ENCODE measurements at places on chromosomes 3 and 15.

GRCh38 chr3:129954514-129954913 is 20.0 kb upstream of the TRH start:
- DNase-seq = no peak

- DNase-seq = no peak
These were observed 96.4 kb upstream of the NANOGP8 start for GRCh38 chr15:35181538-35181937.

- no peak for DNase-seq
These were observed 438.1 kb downstream of the NAALADL2 start for GRCh38 chr3:175297216-175297615.

DNA sequence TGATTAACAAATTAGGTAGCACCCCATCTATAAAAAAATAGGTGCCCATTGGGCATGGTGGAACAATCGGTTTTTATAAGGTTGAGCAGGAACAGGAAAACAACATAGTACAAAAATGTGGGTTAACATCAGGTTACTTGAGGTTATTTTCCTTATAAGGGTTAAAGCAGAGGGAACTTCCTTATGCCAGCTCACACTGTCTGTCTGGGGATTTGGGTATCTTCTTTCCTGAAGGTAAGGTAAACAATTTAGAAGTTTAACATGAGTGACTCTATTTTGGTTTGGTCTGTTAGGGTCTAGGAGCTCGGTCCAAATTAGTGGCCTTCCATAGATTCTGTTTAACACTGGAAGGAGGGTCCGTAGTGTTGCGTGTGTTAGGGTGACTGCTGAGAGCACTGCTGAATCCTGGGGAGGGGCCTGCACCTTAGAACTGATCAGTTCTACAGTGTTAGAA is 14.7 kb downstream of the CHD2 start:
- no peak for DNase-seq

DNA sequence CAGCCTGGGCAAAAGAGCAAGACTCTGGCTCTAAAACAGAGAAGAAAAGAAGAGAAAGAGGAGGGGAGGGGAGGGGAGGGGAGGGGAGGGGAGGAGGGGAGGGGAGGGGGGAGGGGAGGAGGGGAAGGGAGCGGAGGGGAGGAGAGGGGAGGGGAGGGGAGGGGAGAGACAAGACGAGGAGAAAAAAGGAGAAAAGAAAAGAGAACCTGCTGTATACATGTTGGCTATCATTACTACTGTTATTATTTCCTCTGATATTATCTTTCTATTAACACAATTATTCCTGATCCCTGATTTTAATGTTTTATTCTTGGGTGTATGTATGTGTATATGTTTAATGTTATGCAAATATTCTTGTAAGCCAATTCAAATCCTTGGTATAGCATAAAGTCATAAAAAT is 46.9 kb downstream of the PLD1 start:
- no peak for DNase-seq

- no peak for DNase-seq
These were observed 87.7 kb downstream of the REC114 start for GRCh38 chr15:73530649-73531048.

DNA sequence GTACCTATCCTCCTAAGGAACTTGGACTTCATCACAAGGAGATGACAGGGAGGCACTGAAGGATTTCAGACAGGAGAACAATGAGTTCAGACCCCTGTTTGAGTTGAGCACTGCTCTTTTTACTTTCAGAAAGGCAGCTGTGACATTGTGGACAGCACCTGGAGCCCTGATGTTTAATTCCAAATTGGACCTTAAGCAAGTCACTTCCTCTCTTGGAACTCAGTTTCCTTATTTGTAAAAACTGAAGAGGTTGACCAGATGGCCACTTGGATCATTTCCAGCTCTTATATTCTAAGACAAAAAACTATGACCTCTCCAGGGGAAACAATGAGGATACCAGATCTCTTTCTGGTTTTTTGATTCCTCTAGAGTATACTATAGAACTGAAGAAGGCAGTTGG is 34.1 kb upstream of the SMAD3 start:
- no peak for DNase-seq

GRCh38 chr3:19799115-19799514 is 134.9 kb downstream of the EFHB start:
- DNase-seq = no peak

DNA sequence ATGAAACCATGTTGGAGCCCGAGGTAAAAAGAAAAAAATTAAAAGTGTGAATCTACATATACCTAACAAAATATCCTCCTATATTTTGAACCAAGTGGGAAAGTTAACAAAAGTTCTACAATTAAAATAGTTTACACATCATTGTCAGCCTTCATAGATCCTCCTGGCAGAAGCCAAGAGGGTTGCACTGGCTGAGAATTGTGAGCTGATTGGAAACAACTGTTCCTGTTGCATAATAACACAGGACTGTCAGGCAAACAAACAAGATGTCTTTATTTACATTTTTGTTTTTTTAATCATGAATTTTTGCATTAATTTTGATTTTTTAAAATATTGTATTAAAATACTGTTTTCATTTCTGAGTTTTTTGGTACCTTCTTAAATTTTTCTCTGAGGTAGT is 215.2 kb upstream of the MME start:
- DNase-seq = no peak

- DNase-seq = no peak
These were observed 37.9 kb upstream of the MINAR1 start for GRCh38 chr15:79394231-79394630.

GRCh38 chr3:69649120-69650065 is 89.9 kb upstream of the MITF start:
- no peak for DNase-seq

GRCh38 chr15:63072023-63072650 is 29.6 kb downstream of the TPM1 start:
- no peak for DNase-seq

GRCh38 chr3:128349963-128350599 is 116.6 kb downstream of the DNAJB8 start:
- DNase-seq = no peak

- DNase-seq = no peak
These were observed 49.0 kb downstream of the CCDC54 start for GRCh38 chr3:107426223-107426622.

GRCh38 chr3:54582424-54582823 is 345.4 kb downstream of the LRTM1 start:
- no peak for DNase-seq

GRCh38 chr3:46957092-46957820 is 19.3 kb downstream of the CCDC12 start:
- DNase-seq = no peak

DNA sequence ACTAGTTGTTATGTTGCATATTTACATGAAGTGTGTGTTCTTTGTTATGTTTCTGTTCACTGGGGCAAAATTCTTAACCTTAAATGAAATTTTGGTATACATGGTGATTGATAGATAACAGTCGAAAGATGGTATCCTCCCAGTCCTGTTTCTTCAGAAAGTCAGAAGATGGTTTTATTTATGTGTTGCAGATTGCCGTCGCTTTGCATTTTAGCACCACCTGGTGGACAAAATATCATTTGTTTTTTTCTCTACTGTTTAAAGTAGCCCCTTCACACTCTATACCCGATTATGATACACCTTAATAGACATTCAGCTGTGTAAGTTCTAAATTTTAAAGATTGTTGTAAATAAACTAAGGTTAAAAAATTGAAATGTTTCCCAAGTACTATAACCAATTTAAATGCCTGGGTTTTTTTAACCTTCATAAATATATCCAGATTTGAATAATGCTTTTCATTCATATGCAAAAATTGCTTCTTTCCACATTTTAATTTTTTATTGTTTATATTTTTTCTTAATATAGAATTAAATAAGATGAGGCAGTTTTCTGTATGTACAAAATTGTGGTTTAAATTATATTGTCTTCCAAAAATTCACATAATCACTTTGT is 152.2 kb downstream of the ALCAM start:
- peak; percentile 32 for DNase-seq

- DNase-seq = no peak
These were observed 11.2 kb upstream of the KBTBD12 start for GRCh38 chr3:127903611-127904375.

DNA sequence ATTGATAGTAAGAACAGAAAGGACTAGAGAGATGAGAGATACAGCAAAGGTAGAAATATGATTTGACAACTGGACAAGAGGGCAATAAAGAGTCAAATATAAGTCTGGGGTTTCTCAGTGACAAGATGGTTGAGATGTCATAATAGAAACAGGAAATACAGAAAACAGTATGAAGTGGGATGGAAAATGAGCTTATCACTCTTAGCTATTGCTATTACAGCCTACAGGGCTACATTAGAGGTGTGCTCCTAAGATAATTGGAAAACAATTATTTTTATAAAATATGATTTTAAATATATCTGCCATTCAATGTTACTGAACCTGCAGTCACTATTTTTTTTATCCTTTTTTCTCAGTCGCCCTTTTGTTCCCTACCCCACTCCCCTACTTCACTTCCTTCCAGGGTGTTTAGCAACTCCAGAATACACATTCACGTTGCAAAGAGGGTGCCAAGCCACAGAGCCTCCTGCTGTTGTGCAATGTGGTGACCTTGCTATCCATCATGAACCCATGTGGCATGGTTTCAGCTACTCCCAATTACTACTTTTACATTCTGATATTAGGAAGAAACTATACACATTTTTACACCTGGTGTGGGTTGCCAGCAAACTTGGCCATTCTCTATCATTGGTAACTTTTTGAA is 6.0 kb downstream of the NRG4 start:
- no peak for DNase-seq

DNA sequence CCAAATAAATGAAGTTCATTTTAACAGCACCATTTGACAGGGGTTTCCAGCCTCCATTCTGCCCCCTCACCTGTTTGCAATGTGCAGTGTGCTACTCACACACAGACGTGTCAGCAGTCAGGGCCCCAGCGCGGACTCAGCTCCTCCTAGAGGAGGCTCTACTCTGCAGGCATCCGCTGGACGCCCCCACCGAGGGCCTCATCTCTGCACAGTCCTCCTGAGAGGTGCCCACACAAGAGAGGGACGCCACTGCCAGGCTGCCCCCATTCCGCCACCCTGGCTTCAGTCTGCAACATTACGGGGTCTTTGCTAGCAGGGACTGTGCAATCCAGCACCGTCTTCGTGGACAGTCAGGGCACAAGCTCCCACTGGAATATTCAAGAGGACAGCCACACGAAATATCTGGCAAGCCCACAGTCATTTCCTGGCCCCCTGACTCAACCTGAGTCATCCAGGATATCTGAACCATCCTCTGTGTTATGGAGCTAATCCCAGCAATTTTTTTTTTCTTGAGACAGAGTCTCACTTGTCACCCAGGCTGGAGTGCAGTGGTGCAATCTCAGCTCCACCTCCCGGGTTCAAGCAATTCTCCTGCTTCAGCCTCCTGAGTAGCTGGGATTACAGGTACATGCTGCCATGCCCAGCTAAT is 255.0 kb downstream of the OCA2 start:
- DNase-seq = no peak

DNA sequence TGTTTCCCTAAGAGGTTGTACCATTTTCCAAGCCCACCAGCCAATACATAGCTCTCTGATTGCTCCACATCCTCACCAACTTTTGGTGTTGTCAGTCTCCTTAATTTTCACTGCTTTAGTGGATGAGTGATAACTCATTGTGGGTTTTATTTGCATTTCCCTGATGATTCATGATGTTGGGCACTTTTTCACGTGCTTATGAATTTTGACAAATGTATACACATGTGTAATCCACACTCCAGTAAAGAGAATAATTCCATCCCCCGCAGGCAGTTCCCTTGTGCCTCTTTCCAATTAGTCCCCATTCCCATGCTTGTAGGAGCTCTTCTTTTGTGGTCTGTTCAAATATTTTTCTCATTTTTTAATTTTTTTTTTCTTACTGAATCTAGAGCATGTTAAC is 52.4 kb downstream of the ANP32A start:
- DNase-seq = no peak

DNA sequence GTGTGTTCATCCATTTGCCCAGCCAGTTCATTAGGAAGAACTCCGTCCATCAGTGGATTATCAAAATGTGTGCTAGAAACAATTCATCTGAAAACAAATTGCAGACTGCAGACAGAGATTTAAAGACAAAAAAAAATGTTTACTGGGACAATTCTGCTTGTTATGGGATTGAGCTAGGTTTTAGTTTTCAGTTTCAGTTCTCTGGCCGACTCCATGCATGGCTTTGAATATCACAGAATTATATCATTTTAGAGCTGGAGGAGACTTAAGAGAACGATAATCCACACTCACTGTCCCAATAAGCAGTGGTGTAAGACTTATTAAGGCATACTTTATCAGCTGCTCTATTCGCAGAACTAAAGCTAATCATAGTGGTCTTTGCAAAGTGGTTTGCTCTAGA is 51.1 kb downstream of the TFG start:
- DNase-seq = no peak

All from left renal pelvis (tissue), 4 donors.